ENCODE measurements at places on chromosomes 12 and 14. TPM values are rescaled to one million over a fixed set of nuclear protein-coding genes. Genes with fewer than 3 reads are reported as not detected.

Gene CFAP251
- 7.8 TPM for polyA plus RNA-seq

Gene CHGA
- 0.19 TPM for polyA plus RNA-seq

Gene DPPA3
- not detected for polyA plus RNA-seq

Gene DLK1
- 15.2 TPM for polyA plus RNA-seq

Gene CEBPE
- 0.10 TPM for polyA plus RNA-seq

Gene ANKRD33
- polyA plus RNA-seq: 0.73 TPM

Gene OR4E2
- polyA plus RNA-seq: not detected

Gene FAM90A1
- polyA plus RNA-seq: 3.1 TPM

Gene B4GALNT1
- 1.1 TPM for polyA plus RNA-seq

Gene CACNB3
- polyA plus RNA-seq: 56.2 TPM

Gene TEX52
- 2.2 TPM for polyA plus RNA-seq

Gene OSGEP
- 87.7 TPM for polyA plus RNA-seq

Gene AKAP5
- polyA plus RNA-seq: 7.4 TPM

Gene DPF3
- polyA plus RNA-seq: 3.6 TPM

Gene RDH12
- 1.2 TPM for polyA plus RNA-seq

Gene SLC8A3
- 0.25 TPM for polyA plus RNA-seq

Data from renal pelvis (tissue), 12 donors.